ENCODE measurements at places on chromosomes 7 and 10. TPM values are rescaled to one million over a fixed set of nuclear protein-coding genes. Genes with fewer than 3 reads are reported as not detected.

- no peak for DNase-seq
These were observed 34.4 kb downstream of the DDC start for GRCh38 chr7:50530766-50531165.

- DNase-seq: no peak
These were observed 87.0 kb upstream of the KMT2E start for GRCh38 chr7:104927055-104927454.

LANCL2 gene
- polyA plus RNA-seq: 9.6 TPM

GRCh38 chr10:130169136-130169859 lies 33.1 kb downstream of the GLRX3 start:
- no peak for DNase-seq

GRCh38 chr7:18936265-18936664 lies 181.2 kb downstream of the TWIST1 start:
- no peak for DNase-seq

SRI gene
- 452 TPM for polyA plus RNA-seq

DNA sequence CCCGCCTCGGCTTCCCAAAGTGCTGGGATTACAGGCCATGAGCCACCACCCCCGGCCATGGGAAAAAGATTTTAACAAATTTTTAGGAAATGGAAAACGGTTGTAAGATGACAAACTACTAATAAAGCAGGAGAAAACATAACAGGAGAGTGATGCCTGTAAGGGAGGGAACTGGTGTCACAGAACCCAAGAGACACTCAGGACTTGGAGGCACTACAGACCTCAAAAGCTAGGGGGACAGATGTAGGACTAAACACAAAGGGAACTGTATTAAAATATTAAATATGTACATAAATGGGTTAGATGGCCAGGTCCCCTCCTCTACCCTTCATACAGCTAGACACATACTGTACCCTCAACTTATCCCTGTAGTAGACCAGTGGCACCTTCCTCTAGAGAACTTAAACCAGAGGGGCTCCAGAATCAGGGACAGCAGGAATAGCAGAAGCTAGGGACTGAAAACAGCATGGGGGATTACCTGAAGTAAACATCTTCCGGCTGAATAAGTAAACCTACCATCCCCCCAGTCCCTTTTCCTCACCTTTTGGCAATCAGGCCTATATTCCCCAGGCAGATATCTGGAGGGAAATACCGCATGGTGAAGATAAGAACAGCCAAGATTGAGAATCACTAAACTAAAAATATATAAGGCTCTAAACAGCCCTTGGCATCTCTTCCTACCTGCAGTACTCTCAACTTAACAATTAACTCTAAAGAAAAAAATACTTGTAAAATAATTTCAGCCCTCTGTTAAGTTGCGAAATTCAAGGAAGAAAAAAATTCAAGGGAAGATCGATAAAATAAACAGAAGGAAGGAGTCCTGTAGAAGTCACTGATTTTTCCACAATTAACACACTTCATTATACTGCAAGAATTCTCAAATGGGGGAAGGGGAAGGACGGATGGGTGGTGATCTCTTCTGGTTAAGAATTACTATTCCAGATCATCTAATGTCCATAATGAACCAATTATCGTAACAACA lies 15.5 kb downstream of the TM9SF3 start:
- DNase-seq: no peak

KIF11 gene
- 2.4 TPM for polyA plus RNA-seq

- DNase-seq: no peak
These were observed 26.0 kb downstream of the EGFR start for GRCh38 chr7:55044791-55045190.

DNA sequence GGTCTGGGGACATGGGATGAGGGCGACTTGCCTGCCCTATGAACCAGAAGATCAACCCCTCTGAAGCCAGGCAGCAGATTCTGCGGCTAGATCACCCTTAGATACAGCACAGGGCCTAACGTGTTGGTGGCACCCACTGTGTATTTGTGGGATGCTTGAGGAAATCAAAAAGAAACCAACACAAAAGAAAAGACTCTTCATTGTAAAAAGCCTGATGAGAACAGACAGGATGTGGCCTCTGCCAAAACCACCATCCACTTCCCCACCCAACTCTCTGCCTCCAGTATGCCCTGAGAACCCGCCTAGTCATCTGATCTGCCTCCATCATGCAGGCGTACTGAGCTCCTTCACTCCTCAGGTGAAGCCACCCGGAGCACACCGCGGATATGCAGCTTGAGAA lies 97.2 kb upstream of the INSYN2A start:
- no peak for DNase-seq

DNA sequence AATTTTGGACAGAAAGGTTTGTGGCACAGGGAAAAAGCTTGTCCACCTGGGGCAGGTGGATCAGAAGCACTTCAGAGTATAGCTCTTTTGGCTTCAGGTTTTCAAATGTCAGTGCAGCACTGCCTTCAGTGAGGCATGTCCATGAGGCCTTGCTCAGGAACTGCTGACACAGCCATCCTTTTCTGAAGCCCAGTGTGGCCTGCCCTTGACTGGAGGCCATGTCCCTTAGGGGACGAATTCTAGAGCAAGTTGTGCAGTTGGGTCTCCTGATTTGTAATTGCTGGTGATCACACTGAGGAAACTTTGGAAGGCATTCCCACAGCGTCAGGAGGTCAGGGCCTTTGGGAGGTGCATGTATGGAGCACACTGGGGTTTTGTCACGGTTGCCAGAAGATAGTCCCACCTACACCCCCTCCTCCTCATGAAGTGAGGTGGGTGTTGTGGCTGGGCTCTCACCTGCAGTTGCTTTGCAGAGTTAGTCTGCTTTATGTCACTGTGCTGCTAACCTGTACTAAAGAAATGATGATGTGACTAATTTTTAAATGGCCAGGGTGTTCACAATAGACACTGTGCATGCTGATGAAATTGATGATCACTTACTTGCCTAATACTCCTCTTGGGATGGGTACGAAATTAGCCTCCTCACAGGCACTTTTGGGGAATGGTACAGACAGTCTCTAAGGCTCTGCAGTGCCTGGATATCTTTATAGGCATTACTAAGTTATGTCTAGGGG lies 41.7 kb downstream of the OGDH start:
- no peak for DNase-seq

DNA sequence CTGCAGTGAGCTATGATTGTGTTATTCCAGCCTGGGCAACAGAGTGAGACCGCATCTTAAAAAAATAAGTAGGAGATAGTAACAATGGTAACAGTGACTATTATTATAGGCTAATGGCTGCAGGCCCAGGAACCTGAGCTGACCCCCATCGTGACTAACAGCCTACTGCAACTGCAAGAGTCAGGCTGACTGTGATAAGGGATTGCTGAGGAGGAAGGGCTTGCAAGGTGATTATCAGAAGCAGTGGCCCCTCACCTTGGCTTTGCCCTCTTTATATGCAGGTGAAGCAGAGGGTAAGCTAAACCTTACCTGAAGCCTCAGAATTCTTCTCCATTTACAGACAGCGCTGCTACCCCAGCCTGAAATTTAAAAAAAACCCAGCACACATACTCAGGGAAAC lies 83.9 kb upstream of the SDK1 start:
- no peak for DNase-seq

GRCh38 chr7:139679731-139680594 lies 97.8 kb downstream of the HIPK2 start:
- DNase-seq: no peak

- no peak for DNase-seq
These were observed 63.4 kb upstream of the SYPL1 start for GRCh38 chr7:106175507-106175906.

DNA sequence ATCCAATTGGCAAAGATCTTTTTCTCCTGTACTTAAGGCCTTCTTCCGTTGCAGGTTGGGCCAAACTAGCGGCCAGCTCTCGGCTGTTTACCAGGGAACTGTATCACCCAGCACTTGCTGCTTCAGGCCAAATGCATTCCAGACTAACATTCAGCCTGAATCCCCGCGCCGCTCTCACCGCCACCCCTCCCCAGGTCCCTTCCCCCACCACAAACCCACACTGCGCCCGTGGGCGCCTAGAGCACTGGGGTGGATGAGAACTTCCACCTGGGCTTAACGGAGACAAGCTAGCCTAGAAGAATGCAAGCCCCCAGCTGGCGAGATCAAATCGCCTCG lies 676 bp downstream of the TCAF1 start:
- DNase-seq: peak; percentile 78

GRCh38 chr10:10977226-10977956 lies 40.3 kb upstream of the CELF2 start:
- DNase-seq: no peak

LIPK gene
- not detected for polyA plus RNA-seq

- peak; percentile 64 for DNase-seq
These were observed 62.5 kb downstream of the MKI67 start for GRCh38 chr10:128063736-128064107.

PLEKHS1 gene
- 11.0 TPM for polyA plus RNA-seq

DNA sequence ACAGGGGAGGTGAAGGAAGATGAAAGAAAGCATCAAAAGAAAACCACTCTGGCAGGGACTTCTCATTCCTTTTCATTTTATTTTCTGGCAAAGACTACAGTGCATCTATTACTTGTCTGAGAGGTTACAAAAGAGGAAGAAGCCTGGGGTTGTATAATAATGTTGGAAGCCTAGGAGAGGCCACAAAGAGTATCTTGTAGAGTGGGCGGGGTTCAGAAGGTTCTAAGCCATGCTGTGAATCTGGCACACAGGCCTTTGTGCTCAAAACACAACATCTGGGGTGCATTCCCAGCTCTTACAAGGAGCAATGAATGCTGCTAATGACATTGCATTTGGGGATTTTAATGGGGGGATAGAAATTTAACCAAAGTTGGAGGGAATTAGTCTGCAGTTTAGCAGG lies 49.4 kb downstream of the MRPL32 start:
- no peak for DNase-seq

DNA sequence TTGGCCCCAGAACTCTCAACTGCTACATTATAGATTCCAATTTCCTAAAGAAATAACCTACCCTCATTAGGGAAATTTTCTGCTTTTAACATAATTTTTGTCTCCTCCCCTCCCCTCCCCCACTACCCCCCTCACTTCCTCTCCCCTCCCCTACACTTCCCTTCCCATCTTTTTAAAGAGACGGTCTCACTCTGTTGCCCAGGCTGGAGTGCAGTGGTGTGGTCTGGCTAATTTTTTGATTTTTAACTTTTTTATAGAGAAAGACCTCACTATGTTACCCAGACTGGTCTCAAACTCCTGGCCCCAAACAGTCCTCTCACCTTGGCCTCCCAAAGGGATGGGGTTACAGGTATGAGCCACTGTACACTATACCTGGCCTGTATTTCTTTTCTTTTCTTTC lies 30.5 kb upstream of the C1GALT1 start:
- DNase-seq: no peak

SPDYE2B gene
- not detected for polyA plus RNA-seq

GRCh38 chr7:104395162-104395561 lies 66.8 kb downstream of the LHFPL3 start:
- DNase-seq: no peak

DNA sequence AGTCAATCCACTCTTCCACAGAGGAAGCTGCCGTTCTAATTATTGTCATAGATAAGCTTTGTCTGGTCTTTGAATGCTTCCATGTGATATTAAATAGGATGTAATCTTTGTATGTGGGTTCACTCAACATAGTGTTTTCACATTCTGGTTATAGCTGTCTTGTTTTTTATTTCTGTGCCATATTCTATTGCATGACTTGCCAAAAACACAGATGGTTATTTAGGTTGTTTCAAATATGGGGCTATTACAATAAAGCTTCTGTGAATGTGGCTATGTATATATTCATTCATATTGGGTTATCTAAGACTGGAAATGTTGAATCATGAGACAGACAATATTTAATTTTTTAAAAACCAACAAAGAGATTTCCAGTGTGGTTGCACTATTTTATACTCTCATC lies 1109.3 kb upstream of the LRRTM3 start:
- no peak for DNase-seq

BICC1 gene
- 0.46 TPM for polyA plus RNA-seq

HECW1 gene
- 0.34 TPM for polyA plus RNA-seq

PAX2 gene
- polyA plus RNA-seq: not detected

BEND7 gene
- 5.3 TPM for polyA plus RNA-seq

NUDT5 gene
- 44.4 TPM for polyA plus RNA-seq

DNA sequence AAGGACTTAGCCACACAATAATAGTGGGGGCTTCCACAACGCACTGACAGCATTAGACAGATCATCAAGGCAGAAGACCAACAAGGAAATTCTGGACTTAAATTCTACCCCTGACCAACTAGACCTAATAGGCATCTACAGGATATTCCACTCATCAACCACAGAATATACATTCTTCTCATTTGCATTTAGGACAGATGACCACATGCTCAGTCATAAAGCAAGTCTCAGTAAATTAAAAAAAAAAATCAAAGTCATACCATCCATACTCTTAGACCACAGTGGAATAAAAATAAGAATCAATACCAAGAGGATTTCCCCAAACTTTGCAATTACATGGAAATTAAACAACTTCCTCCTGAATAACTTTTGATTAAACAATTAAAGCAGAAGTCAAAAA lies 155.9 kb downstream of the CDK14 start:
- no peak for DNase-seq

- DNase-seq: no peak
These were observed 16.8 kb upstream of the CSGALNACT2 start for GRCh38 chr10:43121444-43121843.

FAM171A1 gene
- 7.2 TPM for polyA plus RNA-seq

DNA sequence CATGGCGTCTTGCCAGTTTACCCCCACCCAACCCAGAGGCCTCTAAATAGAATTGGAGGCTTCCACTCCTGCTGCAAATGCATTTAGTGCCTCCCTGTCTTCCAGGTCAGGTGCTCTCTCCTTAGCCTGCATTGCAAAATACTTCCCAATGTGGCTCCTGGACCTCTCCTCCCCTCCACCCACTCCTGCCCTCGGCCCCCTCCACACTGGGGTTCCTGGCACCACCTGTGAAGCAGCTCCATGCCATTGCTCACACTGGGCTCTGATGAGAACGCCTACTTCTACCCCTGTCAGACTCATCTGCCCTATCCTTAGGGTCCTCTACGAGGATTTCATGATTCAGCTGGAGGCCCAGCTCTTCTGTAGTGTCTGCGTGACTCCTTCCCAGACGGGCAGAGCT lies 37.4 kb downstream of the C10orf120 start:
- no peak for DNase-seq

DNA sequence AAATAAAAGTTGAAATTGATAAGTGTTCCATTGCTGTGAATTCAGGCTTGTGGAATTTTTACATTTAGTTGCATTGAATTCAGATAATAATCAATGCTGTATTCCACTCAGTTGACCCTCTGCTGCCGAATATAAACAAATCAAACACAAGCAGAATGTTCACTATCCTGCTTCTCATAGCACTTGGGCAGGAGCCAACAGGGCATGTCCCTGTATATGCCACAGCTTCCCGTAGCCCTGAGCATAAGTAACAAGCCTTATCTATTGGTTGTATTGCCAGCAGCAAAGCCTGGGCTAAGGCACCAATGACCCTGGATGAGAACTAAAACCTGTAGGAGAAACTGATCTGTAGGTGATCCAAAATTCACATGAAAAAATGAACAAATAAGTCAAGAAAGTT lies 145.9 kb downstream of the ARHGAP12 start:
- no peak for DNase-seq

INA gene
- polyA plus RNA-seq: 2.0 TPM

MOGAT3 gene
- polyA plus RNA-seq: 27.2 TPM

All from sigmoid colon (tissue), 7 donors.